Fibroblast of lung (primary cell): ENCODE measurements at places on chromosomes 1 and 21. TPM values are rescaled to one million over a fixed set of nuclear protein-coding genes. Genes with fewer than 3 reads are reported as not detected.

Gene KIRREL1
- 42.2 and 55.5 TPM in 2 replicates for polyA plus RNA-seq

Gene ALG6
- polyA plus RNA-seq, result 12.5 and 13.1 TPM in 2 replicates

Gene TMPRSS3
- polyA plus RNA-seq, result not detected in 2 replicates

Gene CNR2
- polyA plus RNA-seq, result not detected in 2 replicates

Gene NPL
- 1.4 and 2.3 TPM in 2 replicates for polyA plus RNA-seq

Gene EXTL1
- 0.14 and 0.39 TPM in 2 replicates for polyA plus RNA-seq

Gene ATP6V1G3
- polyA plus RNA-seq, result 0.12 TPM in 1 of 2 replicates, not detected in the other

Gene ANKRD35
- polyA plus RNA-seq, result 0.65 and 3.4 TPM in 2 replicates

- H3K36me3 ChIP-seq, result no peaks in the 10 kb centered on the region
- H3K4me1 ChIP-seq, result no peaks in the 10 kb centered on the region
- no peaks in the 10 kb centered on the region for H3K27me3 ChIP-seq
- no peak for DNase-seq
Observed at GRCh38 chr1:34900775-34901502, 28.5 kb downstream of the DLGAP3 start.

GRCh38 chr1:230509281-230509977, 83.3 kb upstream of the PGBD5 start:
- peaks cover 2% of the 10 kb centered on the region for H3K4me1 ChIP-seq
- no peak overlapping the region for H3K4me3 ChIP-seq
- no peaks in the 10 kb centered on the region for H3K36me3 ChIP-seq
- peak; percentile 82 for DNase-seq

DNA sequence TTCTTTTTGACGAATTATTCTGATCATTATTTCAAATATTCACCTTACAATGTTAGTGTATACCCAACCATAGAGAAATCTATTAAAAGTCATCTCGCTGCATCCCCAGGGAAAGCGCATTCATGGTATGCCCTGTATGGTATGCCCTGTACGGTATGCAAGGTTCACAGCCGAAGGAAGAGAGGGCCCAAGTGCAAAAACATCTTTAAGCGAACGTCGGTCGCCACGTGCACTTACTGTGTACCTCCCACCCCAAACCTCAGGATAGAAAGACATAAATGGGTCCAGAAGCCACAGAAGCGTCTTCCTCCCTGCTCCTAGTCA, 14.4 kb downstream of the HLX start:
- no peaks in the 10 kb centered on the region for H3K4me1 ChIP-seq
- no peak overlapping the region for H3K4me3 ChIP-seq
- DNase-seq, result no peak

- no peaks in the 10 kb centered on the region for H3K36me3 ChIP-seq
- no peak for DNase-seq
- H3K27ac ChIP-seq, result no peak overlapping the region
- no peaks in the 10 kb centered on the region for H3K27me3 ChIP-seq
- H3K4me3 ChIP-seq, result no peak overlapping the region
Observed at GRCh38 chr21:15051644-15052458, 12.9 kb downstream of the NRIP1 start.

DNA sequence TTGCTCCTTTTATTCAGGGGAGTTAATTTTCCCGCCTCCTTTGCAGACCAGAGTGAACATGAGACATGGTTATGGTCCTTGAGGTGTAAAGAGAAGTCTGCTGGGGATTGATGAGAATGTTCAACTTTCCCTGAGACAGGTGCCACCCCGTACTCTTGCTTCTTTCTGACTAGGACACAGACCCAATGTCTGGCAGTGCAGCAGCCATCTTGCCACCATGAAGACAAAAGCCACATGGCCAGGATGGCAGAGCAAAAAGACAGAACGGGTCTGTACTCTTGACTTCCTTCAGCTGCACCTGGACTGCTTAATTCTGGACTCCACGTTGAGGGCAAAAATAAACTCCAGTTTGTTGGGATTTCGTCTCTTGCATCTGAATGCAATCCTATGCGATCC, 54.1 kb downstream of the KLHDC7A start:
- H3K36me3 ChIP-seq, result no peaks in the 10 kb centered on the region
- no peak for DNase-seq
- no peaks in the 10 kb centered on the region for H3K4me1 ChIP-seq
- no peak overlapping the region for H3K4me3 ChIP-seq

DNA sequence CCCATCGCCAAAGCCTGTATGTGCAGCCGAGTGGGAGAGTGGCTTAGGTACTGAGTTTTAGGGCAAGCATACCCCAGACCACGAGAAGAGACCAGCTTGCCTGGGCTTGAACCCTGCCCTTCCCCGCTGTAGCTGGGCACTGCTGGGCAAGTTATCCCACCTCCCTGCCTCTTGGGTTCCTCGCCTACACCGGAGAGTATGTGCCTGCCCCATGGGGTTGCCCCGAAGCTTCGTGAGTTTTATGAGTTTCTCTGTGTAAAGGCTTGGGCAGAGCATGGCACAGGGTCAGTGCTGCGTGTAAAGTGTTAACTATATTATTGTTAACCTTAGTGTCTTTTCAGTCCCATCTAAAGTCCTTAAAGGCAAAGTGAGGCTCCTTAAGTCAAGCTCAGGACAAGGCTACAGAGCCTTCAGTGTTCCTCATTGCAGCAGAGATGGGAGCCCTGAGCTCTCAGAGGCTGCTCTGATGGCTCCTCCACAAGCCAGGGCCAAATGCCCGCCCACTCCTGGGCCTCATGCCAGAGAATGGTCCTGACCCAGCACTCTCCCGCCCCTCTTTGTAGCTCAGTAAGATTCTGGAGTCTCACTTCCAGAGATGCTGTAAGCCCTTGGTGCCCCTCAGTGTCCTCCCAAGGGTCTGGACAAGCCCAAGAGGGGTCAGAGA, 37.0 kb upstream of the KCNA10 start:
- H3K36me3 ChIP-seq, result no peaks in the 10 kb centered on the region
- H3K27me3 ChIP-seq, result peaks cover 10% of the 10 kb centered on the region
- no peak for DNase-seq
- H3K4me1 ChIP-seq, result no peaks in the 10 kb centered on the region
- no peak overlapping the region for H3K27ac ChIP-seq

DNA sequence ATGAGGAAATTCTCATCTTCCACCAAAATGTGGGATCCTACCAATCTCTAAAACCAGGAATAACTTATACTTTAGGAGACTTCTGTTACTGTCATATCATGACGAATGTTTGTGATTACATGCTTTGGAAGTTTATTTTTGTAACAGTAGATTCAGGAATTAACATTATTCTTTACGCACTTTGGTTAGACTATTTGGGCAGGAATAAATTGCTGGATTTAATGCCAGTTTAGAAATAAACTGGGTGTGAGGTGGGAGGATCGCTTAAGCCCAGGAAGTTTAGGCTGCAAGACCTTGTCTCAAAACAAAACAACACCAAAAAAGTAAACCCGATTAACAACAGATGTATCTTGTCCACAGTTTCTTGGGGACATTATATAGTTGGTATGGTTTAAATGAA, 52.1 kb downstream of the MIGA1 start:
- H3K27me3 ChIP-seq, result no peaks in the 10 kb centered on the region
- H3K36me3 ChIP-seq, result no peaks in the 10 kb centered on the region

GRCh38 chr1:240343966-240344365, 252.3 kb downstream of the FMN2 start:
- H3K4me1 ChIP-seq, result peaks cover 8% of the 10 kb centered on the region
- H3K4me3 ChIP-seq, result no peak overlapping the region
- H3K27ac ChIP-seq, result no peak overlapping the region
- H3K36me3 ChIP-seq, result no peaks in the 10 kb centered on the region
- no peak for DNase-seq

DNA sequence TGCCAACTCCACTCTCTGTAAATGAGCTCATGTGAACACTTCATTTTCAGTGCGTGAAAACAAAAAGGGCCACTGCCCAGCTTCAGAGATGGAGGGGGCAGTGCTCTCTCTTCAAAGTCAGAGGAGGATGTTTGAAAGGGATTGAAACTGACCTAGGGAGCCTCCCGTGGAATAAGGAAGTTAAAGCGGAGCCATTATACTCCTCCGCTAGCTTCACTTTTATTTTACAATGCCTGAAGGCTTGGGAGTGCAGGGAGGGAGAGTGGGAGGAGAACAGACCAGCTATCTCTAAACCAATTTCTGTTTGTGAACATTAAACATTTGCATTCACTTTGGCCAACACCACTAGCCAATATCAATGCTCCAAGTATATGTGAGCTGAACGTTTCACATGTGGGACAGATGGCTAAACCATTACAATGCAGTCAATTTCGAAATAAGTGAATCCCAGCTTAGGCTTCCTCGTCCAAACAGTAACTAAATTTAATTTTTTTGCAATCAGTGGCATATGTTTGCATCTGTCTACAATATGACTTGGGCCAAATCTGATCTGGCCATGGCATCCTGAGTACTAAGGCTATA, 126.9 kb downstream of the ESRRG start:
- H3K4me3 ChIP-seq, result no peak overlapping the region
- DNase-seq, result peak; percentile 73
- H3K27me3 ChIP-seq, result no peaks in the 10 kb centered on the region
- H3K4me1 ChIP-seq, result no peaks in the 10 kb centered on the region
- no peaks in the 10 kb centered on the region for H3K36me3 ChIP-seq
- no peak overlapping the region for H3K27ac ChIP-seq

GRCh38 chr1:16009030-16009460, 5.0 kb downstream of the SRARP start:
- no peak overlapping the region for H3K4me3 ChIP-seq
- no peak overlapping the region for H3K27ac ChIP-seq
- H3K4me1 ChIP-seq, result peaks cover 3% of the 10 kb centered on the region

- H3K27me3 ChIP-seq, result no peaks in the 10 kb centered on the region
- DNase-seq, result peak; percentile 59
- no peak overlapping the region for H3K4me3 ChIP-seq
- no peaks in the 10 kb centered on the region for H3K36me3 ChIP-seq
Observed at GRCh38 chr1:218705391-218705790, 360.3 kb downstream of the TGFB2 start.

DNA sequence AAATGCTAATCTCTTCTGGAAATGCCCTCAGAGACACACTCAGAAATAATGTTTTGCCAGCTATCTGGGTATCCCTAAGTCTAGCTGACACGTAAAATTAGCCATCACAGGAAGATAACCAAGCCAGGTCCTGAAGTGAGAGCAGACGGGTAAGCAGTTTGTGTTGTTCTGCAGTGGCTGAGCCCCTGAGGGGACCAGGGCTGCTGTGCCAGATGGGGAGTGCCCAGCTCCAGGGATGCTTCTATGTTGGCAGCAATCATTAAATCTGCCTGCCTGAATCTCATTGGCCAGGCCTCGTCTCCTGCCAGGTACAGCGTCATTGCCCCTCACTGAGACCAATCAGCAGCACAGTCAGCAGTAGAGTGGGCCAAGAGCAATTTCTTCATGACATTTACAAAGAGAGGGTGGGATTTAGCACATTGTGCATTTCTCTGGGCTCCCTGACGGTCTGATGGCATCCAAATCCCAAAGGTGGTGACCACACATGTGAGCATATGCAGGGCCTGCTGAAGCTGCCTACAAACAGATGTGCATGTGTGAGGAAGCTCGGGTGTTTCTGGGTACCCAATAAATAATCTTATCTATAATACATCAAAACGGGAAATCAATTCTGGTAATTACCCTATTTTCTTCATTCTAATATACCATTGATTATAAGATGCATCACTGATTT, 58.7 kb upstream of the LRRN2 start:
- no peak for DNase-seq
- no peak overlapping the region for H3K4me3 ChIP-seq
- peaks cover 13% of the 10 kb centered on the region for H3K27me3 ChIP-seq
- no peaks in the 10 kb centered on the region for H3K36me3 ChIP-seq

DNA sequence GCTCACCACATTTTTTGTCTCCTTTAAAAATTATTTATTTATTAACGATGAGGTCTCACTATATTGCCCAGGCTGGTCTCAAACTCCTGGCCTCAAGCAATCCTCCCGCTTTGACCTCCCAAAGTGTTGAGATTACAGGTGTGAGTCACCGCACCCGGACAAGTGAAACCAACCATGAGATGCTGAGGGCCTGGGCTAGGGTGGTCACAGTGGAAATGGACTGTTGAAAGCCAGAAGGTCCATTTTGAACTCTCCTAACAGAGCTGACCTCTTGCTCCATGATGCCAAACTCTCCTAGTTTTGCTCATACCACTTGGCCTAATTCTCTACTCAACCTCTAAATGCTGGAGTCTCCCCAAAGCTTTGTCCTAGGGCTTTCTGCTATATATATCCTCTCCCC, 109.1 kb downstream of the SLC45A1 start:
- peaks cover 5% of the 10 kb centered on the region for H3K4me1 ChIP-seq
- no peak overlapping the region for H3K4me3 ChIP-seq
- no peaks in the 10 kb centered on the region for H3K27me3 ChIP-seq
- H3K27ac ChIP-seq, result no peak overlapping the region

GRCh38 chr1:151862604-151863003, 9.1 kb upstream of the THEM5 start:
- H3K27me3 ChIP-seq, result peaks cover 5% of the 10 kb centered on the region
- H3K4me3 ChIP-seq, result no peak overlapping the region
- no peak overlapping the region for H3K27ac ChIP-seq

GRCh38 chr1:87091425-87091824, 177.0 kb downstream of the HS2ST1 start:
- H3K4me3 ChIP-seq, result no peak overlapping the region
- no peaks in the 10 kb centered on the region for H3K4me1 ChIP-seq
- no peaks in the 10 kb centered on the region for H3K36me3 ChIP-seq
- H3K27me3 ChIP-seq, result no peaks in the 10 kb centered on the region

DNA sequence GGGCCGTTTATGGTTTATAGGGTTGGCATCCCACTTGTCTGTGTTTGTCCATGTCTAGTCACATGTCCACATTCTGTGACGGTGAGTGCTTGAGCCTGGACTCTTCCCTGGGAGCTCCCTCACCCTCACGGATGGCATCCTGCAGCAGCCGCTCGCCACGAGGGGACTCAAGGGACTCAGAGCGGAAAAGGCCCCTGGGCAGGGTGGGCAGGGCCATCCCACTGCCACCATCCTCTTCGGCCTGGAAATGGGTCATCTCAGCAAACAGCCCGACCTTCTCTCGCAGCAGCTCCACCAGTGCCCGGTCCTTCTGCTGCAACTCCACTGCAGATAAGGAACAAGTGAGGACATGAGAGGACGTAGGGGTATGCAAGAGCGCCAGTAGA, 11.1 kb downstream of the RXFP4 start:
- H3K36me3 ChIP-seq, result peaks cover 37% of the 10 kb centered on the region
- no peak overlapping the region for H3K27ac ChIP-seq
- no peak for DNase-seq

GRCh38 chr1:205922806-205923205, 20.4 kb downstream of the SLC26A9 start:
- H3K27me3 ChIP-seq, result peaks cover 3% of the 10 kb centered on the region
- no peak for DNase-seq
- H3K4me1 ChIP-seq, result no peaks in the 10 kb centered on the region
- no peak overlapping the region for H3K27ac ChIP-seq
- no peaks in the 10 kb centered on the region for H3K36me3 ChIP-seq
- no peak overlapping the region for H3K4me3 ChIP-seq

DNA sequence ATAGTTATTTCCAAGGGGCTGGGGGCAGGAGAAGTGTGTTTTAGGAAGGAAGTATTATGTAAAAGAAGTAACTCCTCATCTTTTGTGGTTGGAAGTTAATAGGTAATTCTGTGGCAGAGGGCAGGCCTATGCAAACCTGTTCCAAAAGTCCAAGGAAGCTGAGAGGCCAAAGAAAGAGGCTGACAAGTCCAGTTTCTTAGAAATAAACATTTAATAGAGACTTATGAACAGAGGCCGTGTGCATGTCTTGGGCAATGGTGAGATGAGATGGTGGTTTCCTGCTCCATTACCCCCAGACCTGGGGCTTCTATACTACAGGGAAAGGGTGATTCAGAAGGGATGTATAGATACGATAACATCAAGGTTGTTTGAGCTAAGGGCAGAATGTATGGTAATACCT, 7.6 kb upstream of the CA14 start:
- H3K4me3 ChIP-seq, result no peak overlapping the region
- no peak for DNase-seq
- no peaks in the 10 kb centered on the region for H3K36me3 ChIP-seq
- H3K4me1 ChIP-seq, result no peaks in the 10 kb centered on the region
- no peaks in the 10 kb centered on the region for H3K27me3 ChIP-seq

- H3K4me3 ChIP-seq, result no peak overlapping the region
- H3K27ac ChIP-seq, result no peak overlapping the region
- DNase-seq, result no peak
- no peaks in the 10 kb centered on the region for H3K36me3 ChIP-seq
- H3K4me1 ChIP-seq, result no peaks in the 10 kb centered on the region
Observed at GRCh38 chr21:45937721-45938452, 43.7 kb upstream of the COL6A1 start.
